ENCODE measurements at places on chromosomes 11 and 22.

GRCh38 chr11:75823946-75824345 is 8.9 kb downstream of the UVRAG start:
- DNase-seq = no peak

- DNase-seq = no peak
Observed at GRCh38 chr11:84501750-84502149, 1125.4 kb downstream of the DLG2 start.

DNA sequence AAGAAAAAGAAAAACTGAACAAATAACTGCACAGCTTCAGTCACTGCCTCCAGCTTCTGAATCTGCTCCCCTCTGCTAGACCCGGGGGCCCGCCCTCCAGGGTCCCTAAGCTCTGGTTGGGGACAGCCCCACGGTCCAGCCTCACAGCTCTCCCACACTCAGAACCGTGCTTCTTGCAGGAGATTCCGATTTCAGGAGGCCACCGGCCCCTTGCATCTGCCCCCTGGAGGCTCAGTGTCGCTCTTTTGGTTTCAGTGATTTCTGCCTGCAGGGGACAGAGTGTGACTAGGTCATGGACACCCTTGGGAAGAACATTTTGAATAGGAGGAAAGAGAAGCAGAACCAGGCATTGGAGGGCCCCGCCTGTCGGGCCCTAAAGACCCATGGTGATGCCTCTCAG is 23.1 kb upstream of the RPS3 start:
- DNase-seq = no peak

DNA sequence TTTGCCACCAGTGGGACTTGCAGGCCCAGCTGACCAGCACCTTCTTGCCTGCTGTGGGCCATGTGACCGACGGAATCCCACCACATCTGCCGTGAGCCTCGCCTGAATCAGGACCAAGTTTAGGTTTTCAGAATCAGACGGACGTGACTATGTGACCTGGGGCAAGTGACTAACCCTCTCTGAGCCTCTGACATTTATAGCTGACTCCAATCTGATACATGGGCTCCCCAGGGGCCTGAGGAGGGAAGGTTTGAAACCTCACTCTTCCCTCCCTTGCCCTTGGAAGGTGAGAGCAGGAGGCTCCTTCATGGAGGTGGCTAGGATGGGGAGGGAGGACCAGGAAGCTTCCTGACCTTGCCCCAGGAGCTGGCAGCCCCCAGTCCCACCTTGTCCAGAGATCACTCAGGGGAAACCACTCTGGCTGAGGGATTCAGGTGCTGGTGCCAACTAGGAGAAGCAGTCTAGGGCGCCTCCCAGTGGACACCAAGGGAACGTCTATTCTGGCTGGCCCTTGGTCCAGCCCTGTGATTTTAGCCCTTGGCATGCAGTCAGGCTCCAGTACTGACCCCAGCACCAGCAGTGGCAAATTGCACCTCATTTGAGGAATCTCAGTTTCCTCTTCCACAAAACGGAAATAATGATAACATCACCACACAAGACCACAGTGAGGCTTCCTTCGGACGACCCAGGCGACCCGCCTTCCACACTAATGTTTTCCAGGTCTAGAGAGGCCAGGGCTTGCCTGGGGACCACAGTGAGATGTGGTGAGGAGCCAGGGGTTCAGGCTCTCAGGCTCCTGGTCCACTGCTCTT is 47.2 kb upstream of the SYT7 start:
- peak; percentile 83 for DNase-seq

DNA sequence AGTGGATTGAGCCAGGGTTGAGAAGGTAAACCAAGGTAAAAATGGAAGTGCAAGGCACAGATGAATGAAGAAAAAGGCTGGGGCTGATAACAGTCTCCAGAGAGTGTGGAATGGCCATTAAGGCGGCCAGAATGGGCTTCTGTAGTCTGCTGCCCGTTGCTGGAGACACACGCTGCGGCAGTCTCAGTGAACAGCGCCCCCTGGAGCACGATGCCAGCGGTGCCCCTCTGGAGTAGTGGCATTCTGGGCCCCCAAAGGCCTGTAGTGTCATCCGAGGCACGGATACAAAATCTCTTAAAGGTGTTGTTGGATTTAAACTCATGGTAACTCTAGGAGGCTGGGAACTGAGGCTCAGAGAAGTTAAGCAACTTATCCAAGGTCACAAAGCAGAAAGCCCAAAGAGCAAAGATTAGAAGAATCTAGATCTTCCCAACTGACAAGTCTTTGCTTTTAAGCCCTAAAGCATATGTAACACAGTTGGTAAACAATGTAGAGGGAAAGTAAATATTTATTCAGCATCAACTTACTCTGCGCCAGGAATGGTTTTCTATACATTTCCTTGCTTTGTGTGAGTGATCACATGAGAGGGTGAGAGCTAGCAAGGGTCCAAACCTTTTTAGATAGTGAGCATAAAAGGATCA is 18.2 kb downstream of the KCNJ1 start:
- no peak for DNase-seq

DNA sequence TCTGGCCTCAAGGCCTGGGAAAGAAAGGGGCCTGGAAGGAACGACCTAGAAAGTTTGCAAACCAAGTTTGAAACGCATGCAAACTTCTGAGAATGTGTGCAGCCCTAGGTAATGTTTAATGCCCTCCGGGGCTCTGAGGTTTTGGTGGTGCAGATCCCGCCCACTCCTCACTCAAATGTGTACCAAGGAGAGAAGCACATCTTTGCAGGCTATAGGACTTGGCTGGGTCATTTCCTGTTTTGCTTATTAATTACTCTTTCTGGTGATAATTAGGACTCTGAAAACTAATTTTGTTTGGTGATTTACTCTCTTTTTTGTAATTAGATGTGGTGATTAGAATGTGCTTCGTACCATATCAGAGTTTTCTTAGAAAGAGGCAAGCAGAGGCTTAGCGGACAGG is 625.9 kb upstream of the CADM1 start:
- no peak for DNase-seq
